CD8-positive, alpha-beta memory T cell (primary cell): ENCODE measurements at places on chromosomes 1 and 21. TPM values are rescaled to one million over a fixed set of nuclear protein-coding genes. Genes with fewer than 3 reads are reported as not detected.

The OR2L3 gene
- not detected for total RNA-seq

The MRPL20 gene
- 206 TPM for total RNA-seq

The CENPF gene
- total RNA-seq: 45.5 TPM

The ATP1A4 gene
- not detected for total RNA-seq

The EFNA1 gene
- 0.16 TPM for total RNA-seq

The CRTC2 gene
- 53.9 TPM for total RNA-seq

The MARK1 gene
- not detected for total RNA-seq

- peak; percentile 16 for DNase-seq
These were observed 8.2 kb downstream of the HAPLN2 start for GRCh38 chr1:156627313-156627880.

- no peak for DNase-seq
These were observed 133.9 kb upstream of the NFIA start for GRCh38 chr1:60948486-60948885.

GRCh38 chr1:29677028-29678024 lies 441.0 kb downstream of the PTPRU start:
- DNase-seq: no peak

GRCh38 chr1:8040586-8040985 lies 14.5 kb upstream of the ERRFI1 start:
- DNase-seq: no peak

GRCh38 chr1:68232289-68233148 lies at the start of gene WLS:
WLS (minus strand) TSS chr1:68232523; CDS start chr1:68232299, 224 bp downstream.
- no peak for DNase-seq

DNA sequence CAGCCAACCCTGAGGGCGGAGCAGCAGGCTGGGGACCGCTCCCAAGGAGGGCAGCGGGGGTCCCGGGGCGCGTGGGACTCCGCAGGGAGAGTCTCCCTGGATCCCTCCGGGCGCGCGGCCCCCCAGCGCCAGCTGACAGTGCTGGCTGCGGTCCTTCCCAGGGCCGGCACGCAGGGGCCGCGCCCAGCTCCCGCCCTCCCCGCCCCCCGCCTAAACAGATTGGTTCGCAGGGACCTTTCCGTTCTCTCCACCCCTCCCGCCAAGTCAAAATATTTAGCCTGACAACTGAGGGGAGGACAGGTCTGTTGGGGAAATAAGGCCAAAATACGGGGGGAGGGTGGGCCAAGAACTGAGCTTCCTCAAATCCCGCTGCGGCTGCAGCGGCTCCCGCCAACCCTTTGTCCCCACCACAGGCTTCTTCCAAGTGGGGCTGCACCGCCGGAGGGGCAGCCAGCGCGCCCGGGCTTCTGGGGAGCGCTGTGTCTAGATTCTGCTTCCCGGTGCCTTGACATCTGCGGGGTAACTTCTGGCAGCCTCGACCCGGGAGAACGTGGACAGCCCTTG lies at the start of gene INSRR:
Gene INSRR, minus strand, starts transcription at position 159 of the 564 bp plus-strand sequence. CDS start 496 bp downstream, outside the sequence.
- DNase-seq: no peak

DNA sequence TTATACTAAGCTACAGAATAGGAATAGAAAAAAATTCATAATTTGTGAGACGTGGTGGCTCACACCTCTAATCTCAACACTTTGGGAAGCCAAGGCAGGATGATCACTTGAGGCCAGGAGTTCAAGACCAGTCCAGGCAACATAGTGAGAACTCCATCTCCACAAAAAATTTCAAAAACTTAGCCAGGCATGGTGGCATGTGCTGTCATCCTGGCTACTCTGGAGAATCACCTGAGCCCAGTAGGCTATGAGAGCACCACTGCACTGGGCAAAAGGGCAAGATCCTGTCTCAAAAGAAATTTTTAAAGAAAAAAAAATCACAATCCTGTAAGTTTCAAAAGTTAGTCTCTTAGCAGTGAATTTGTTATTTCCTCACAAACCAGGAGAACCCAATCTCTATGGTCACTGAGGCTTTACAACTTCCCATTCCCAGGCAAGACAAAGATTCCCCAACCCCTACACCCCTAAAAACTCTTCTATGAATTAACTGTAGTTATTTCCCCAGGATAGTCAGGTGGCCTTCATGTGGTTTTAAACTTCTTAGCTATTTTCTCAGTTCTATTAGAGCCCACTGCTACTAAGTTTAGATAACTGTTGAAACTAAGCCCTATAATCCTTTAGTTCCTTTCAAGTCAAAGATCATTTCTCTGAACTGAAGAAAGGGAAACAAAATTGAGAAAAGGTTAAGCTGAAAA lies 74.5 kb downstream of the FOXJ3 start:
- no peak for DNase-seq

- no peak for DNase-seq
These were observed 218.3 kb upstream of the SGIP1 start for GRCh38 chr1:66315671-66316070.

DNA sequence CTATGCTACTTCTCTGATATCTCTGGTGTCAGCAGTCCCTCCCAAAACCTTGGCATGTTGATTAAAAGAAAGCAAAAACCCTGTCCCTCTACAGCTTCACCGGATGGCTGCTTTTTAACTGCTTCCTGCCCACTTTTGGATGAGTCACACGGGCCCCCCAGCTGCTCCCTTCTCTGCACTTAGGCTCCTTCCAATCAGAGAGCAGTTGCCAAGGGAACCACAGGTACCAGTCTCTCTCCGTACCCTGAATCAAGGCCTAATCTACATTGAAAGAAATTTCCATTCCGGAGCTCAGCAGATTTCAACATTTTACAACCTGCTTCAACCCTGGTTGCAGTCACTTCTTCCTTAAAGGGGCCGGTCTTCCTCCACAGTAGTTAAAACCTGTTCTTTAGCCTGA lies 70.6 kb upstream of the GJB5 start:
- DNase-seq: no peak

DNA sequence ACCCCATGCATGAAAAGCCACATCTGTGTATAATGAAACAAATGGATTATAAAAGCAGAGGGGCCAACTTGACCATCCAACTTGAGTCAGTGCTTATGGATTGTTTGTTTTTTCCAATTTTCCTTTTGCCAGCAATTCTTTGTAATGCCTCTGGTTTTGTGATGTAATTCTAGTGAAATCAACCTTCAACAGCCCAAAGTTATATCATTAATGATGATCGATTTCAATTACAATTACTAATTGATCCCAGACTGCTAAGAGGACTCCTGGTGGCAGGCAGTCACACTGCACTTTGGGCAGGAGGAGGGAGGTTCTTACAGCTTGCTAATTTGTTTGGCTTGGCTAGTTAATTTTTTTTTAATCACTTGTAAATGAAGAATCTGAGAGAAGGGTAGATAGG lies 552.3 kb downstream of the NUF2 start:
- DNase-seq: no peak

GRCh38 chr1:192382758-192383157 lies 66.0 kb downstream of the RGS21 start:
- DNase-seq: no peak

DNA sequence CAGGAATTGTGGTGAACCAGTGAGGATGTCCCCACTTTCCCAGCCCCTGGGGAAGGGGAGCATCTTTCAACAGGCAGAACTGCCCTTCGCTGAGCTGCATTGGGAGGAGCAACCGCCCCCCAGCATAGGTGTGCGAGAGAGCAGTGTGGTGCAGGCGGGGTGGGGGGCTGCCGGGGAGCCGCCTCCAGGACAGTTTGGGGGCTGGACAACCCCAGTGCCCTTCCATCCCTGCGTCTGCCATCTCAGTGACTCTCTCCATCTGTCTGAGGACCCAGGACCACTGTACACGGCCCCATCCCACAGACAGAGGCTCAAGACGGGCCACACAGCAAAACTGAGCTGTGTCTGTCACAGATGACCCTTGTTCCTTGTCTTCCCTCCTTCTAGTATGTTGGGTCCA lies 14.2 kb downstream of the PODN start:
- no peak for DNase-seq

DNA sequence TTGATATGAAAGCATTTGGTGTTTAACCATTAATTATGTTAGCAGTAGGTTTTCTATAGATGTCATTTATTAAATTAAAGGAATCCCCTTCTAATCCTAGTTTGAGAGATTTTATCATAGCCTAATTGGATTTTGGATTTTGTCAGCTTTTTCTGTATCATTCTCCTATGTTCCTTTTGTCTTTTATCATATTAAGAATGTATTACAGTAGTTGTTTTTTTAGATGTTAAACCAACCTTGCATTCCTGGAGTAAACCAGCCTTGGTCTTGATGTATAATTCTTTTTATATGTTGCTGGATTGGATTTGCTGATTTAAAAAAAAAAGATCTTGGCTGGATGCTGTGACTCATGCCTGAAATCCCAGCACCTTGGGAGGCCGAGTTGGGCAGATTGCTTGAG lies 5.6 kb downstream of the SETDB1 start:
- no peak for DNase-seq

GRCh38 chr1:226181996-226182714 lies 4.4 kb downstream of the ACBD3 start:
- DNase-seq: no peak
